A549 treated with dexamethasone at 1 μM for 4 hours (cell line): ENCODE measurements at places on chromosomes 11 and 22. TPM values are rescaled to one million over a fixed set of nuclear protein-coding genes. Genes with fewer than 3 reads are reported as not detected.

The ACRV1 gene
- 0.13 TPM in 1 of 5 replicates, not detected in the others for total RNA-seq

The IGLL1 gene
- not detected in 5 replicates for total RNA-seq

The PTGDR2 gene
- 0.05 to 0.14 TPM (median 0.10 TPM) in 5 replicates for total RNA-seq

The ENTHD1 gene
- total RNA-seq, result not detected in 5 replicates

The ZNF280B gene
- 1.4 to 1.9 TPM (median 1.7 TPM) in 5 replicates for total RNA-seq
